Stimulated activated CD4-positive, alpha-beta T cell treated with anti-CD3 and anti-CD28 coated beads, TNF-alpha, amount 100 ng/mL, for 24 hours (primary cell): ENCODE measurements at places on chromosomes 16 and 17.
A peak's percentile ranks its signal among the peaks of the same experiment; 100 is the strongest.

GRCh38 chr17:54536306-54536705 is 364.3 kb upstream of the TOM1L1 start:
- no peak for DNase-seq

- no peak for DNase-seq
Measured at GRCh38 chr16:1124795-1125194, 28.1 kb upstream of the CACNA1H start.

DNA sequence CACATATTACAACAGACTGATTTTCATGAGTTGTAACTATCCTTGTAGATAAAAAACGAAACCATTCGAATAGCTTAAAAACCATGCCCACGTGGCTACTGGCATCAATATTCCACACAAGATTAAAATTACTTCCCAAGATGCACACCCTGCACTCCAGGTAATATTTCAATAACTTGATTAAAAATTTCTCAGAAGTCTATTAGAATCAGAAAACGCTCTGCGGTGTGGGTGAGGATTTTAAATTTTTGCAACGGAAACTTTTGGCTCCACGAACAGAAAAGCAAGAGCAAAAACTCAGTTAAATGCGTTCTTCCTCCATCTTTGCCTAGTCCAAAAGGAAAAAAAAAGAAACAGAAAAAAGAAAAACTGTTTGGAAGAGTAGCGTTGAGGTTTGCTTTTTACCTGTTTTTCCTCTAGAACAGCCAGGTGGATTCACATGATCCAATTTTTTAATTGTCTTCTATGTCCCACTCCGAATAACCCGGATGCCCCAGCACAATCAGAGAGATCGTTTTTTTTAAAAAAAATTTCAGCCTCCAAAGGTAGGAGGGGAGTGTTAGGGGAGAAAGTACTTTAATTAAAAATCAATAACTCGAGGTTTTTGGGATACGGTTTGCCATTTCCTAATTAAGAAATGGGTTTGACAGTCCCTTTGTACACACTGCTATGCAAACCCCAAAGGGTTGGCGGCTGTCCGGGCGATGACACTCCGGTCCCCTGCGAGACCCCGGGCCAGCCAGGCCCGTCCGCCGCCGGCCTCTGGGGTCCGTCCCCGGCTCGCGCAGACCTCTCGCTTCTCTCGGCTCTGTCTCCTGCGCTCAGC is 708 bp upstream of the NFAT5 start:
- DNase-seq, result no peak

DNA sequence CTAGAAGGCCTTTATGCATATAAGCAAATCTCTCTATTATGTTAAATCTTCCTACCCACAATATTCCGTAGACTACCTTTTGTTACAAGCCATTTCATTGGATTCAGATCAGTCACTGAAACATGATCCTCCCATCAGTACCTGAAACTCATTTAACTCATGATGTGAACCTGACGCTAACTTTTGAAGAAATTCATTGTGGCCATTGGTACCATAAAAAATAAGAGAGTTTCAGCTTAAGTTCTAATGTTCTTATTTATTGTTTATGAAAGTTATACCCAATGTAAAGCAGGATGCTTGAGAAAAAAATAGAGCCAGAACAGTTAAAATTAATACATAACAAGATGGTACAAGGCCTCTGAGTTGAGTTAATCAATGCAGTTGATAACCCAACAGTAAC is 439.6 kb downstream of the KCNJ2 start:
- no peak for DNase-seq

- DNase-seq, result no peak
Measured at GRCh38 chr17:63041251-63041650, 75.2 kb downstream of the TANC2 start.

DNA sequence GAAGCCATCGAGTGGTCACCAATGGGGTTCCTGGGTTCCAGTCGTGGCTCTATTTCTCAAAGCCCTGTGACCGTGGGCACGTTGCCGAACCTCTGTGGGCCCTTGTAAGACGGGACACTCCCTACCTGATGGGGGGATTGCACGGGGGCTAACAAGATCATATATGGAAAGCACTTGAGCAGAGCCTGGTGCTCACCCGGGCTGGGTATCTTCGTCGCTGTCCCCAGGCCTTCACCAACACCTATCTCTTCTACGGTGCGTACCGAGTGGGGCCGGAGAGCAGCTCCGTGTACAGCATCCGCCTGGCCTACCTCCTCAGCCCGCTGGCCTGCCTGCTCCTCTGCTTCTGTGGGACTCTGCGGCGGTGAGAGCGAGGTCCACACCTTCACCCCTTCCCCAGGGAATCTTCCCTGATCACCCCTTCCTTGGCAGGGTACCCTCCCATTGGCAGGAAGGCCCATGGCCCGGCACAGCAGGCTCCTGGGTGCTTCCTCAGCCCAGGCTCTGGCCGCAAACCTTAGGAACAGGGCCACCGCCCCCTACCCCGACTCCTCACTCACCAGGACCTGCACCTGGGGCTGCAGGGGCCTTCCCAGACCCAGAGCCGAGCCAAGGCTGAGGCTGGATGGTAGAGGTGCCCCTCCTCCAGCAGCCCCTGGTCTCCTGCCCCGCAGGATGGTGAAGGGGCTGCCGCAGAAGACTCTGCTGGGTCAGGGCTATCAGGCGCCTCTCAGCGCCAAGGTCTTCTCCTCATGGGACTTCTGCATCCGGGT is 2.8 kb downstream of the TMC8 start:
- DNase-seq, result no peak

DNA sequence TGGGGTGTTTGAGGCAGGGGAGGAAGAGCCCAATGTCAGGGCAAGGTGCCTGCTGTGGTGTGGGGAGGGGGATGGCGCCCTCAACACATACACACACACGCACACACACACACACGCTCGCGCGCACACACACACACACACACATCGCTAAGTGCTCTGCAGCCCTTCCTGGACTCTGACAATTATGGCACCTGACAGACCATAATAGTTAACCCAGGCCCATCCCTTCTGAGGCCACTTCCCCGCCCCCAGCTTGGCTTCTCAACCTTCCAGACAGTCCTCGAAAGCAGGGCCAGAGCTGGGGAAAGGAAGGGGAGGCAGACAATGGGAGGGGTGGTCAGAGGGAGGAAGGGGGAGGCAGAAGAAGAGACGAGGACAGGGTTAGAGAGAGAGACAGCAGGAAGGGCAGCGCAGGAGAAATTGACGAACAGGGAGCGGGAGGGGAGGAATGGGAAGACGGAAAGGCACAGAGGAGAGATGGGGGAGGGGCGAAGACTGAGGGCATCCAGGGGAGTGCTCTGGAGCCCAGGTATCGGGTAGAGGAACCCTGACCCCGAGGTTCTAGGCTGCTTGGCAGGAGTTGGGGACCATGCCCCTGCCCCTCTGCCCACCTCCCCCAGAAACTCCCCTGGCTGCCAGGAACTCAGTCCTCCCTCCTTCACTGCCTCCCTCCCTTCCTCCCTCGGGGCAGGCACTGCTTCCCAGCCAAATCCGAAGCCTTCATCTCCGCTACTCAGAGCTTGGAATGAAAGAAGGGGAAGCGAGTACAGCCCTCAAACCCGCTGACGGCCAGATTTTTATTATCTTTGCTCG is 4.0 kb downstream of the SRCIN1 start:
- DNase-seq, result no peak

DNA sequence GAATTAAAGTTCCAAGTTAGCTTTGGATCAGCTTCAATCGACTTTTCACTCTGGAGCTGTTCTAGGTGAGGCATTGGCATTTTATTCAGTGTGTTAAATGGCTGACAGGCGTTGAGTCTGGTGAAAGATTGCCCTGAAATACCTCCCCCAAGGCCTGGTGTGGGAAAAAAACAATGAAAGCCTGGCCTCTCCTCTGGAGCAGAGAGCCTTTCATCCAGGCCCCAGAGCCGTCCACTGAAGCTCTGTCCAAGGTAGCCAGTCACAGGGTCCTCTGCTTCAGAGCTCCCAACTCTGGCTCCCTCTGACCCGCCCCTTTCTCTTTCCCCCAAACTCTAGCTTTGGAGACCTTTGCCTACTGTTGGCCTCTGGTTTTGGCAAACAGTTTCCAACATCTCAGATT is 123.6 kb upstream of the CRHR1 start:
- no peak for DNase-seq

DNA sequence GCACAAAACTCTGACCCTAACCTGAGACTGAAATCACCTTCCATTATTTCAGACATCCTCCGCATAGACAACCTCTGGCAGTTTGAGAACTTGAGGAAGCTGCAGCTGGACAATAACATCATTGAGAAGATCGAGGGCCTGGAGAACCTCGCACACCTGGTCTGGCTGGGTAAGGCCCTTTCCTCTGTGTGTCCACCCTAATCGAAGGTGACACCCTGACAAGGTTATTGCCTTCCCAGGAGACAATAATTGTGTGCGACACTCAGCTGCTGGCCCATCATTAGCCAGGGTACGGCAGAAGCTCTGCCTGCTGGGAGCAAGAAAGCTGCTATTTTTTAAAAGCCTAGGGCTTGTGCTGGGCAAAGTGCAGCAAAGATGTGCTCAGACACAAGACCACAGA is 11.1 kb downstream of the DRC3 start:
- DNase-seq, result no peak

GRCh38 chr17:13698832-13699231 is 97.1 kb upstream of the HS3ST3A1 start:
- no peak for DNase-seq

- peak; percentile 3 for DNase-seq
Measured at GRCh38 chr17:3845291-3845620, 790 bp downstream of the NCBP3 start.

DNA sequence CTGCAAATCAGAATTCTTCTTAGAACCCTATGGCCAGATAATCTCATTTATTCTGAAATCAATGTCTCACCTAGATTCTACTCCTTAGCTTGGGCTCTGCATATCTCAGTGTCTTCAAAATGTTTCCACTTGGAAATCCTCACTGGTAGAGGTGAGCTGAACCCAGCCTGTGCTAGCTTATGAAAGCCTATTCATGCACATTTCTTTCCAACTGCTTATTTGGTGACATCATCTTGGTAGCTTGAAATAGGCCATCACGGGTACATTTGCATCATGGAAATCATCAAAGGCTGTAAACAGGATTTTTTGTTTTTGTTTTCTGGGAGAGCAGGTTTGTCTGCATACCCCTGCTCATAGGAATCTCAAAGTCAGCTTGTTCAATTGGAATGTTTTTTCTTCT is 130.8 kb downstream of the KCNJ18 start:
- DNase-seq, result no peak

GRCh38 chr16:70804153-70804733 is 3.3 kb upstream of the VAC14 start:
- no peak for DNase-seq

GRCh38 chr17:81049973-81050551 is 15.1 kb downstream of the BAIAP2 start:
- no peak for DNase-seq

GRCh38 chr17:73566905-73567782 is 77.1 kb downstream of the SDK2 start:
- DNase-seq, result peak; percentile 9

DNA sequence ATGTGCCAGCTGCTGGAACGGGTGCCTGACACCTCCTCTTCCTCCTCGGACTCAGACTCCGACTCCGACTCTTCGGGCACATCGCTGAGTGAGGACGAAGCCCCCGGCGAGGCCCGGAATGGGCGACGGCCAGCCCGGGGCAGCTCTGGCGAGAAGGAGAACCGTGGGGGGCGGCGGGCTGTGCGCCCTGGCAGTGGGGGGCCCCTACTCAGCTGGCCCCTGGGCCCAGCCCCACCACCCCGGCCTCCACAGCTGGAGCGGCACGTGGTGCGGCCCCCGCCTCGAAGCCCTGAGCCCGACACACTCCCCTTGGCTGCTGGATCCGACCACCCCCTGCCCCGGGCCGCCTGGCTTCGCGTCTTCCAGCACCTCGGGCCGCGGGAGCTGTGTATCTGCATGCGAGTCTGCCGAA is 6.8 kb downstream of the FBXL19 start:
- no peak for DNase-seq

GRCh38 chr17:50686494-50687199 is 21.1 kb downstream of the ANKRD40 start:
- no peak for DNase-seq

DNA sequence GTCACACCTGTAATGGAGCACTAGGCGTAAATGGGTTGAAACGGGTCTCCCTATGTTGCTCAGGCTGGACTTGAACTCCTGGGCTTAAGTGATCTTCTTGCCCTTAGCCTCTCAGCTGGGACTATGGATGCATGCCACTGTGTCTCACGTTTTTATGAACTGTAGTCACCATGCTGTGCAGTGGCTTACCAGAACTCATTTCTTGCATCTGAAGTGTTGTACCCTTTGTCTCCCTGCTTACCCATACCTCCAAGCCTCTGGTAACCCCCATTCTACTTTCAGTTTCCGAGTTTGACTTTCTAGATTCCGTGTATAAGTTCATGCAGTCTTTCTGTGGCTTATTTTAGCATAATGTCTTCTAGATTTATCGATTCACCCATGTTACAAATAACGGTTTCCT is 7.7 kb downstream of the PYCARD start:
- DNase-seq, result no peak

- no peak for DNase-seq
Measured at GRCh38 chr16:81477697-81478693, 33.4 kb downstream of the CMIP start.

GRCh38 chr17:35668802-35669201 is 62.6 kb upstream of the RASL10B start:
- DNase-seq, result no peak

DNA sequence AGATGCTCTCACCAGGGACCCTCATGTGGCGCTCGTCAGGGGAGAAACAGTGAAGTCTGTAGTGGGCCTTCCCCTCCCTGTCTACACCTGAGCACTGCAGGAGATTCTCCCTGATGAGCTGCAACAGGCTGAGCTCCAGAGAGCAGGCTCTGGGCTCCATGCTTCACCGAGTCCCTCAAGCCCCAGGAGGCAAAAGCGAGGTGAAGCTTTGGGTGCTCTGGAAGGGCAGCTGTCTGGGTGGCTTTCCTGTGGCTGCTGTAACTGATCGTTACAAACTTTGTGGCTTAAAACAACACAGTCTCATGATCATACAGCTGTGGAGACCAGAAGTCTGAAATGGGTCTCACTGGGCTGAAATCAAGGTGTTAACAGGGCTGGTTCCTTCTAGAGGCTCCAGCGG is 12.1 kb upstream of the CD300LD start:
- no peak for DNase-seq

DNA sequence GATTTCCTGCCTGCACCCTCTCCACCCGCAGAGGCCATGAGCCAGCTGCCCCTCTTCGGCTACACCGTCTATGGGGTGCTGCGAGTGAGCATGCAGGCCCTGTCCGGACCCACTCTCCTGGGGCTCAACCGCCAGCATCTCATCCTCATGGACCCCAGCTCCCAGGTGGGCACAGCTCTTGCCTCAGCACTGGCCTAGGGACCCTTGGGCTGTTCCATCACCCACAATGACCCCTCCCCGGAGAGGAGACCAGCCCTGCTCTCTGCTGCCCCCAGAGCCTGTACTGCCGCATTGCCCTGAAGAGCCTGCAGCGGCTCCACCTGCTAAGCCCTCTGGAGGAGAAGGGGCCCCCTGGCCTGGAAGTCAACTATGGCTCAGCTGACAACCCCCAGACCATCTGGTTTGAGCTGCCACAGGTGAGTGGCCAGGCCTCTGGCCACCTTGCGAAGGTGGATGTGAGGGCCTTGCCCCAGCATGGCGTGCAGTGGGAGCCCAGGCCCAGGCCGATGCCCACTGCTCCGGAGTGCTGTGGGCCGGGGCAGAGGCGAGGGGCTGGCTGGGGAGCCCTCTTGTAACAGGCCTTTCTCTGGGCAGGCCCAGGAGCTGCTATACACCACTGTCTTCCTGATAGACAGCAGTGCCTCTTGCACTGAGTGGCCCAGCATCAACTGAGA is 7.3 kb upstream of the SMIM5 start:
- DNase-seq, result no peak

- no peak for DNase-seq
Measured at GRCh38 chr16:23181506-23181905, 1.0 kb upstream of the SCNN1G start.
